ENCODE measurements at places on chromosomes 5 and 9. TPM values are rescaled to one million over a fixed set of nuclear protein-coding genes. Genes with fewer than 3 reads are reported as not detected.

IL33 gene
- 8.4 TPM for polyA plus RNA-seq

CYSRT1 gene
- 10.9 TPM for polyA plus RNA-seq

TMEM215 gene
- polyA plus RNA-seq = 0.05 TPM

PDLIM4 gene
- 15.5 TPM for polyA plus RNA-seq

RETREG1 gene
- 37.2 TPM for polyA plus RNA-seq

FABP6 gene
- polyA plus RNA-seq = not detected

IFNA2 gene
- polyA plus RNA-seq = not detected

KCTD16 gene
- polyA plus RNA-seq = 2.8 TPM

NPR3 gene
- polyA plus RNA-seq = 16.4 TPM

Data from renal pelvis (tissue), 12 donors.